ENCODE measurements at places on chromosomes 1 and 21.

DNA sequence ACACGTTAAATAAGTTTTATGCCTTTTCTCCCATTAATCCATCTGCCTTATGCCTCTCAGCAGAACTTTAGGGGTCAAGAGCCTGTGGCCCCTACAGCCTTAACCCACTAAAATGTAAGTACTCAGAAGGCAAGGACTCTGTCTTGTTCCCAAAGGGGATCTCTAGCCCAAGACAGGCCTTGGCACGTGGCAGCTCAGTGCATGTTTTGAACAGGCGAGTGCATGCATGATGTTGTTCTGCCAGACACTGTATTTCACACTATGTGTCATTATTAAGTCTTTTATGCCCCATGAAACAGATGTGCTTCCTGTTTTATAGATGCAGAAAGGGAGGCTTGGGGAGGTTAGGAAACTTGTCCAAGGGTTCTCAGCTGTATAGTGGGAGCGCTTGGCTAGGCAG, 102.8 kb downstream of the ETS2 start:
- no peak for DNase-seq

DNA sequence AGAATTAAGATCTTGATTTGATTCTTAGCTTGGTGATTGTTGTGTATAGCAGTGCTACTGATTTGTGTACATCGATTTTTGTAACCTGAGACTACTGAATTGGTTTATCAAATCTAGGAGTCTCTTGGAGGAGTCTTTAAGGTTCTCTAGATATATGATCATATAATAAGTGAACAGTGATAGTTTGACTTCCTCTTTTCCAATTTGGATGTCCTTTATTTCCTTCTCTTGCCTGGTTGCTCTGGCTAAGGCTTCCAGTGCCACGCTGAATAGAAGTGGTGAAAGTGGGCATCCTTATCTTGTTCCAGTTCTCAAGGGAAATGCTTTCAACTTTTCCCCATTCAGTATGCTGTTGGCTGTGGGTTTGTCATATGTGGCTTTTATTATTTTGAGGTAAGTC, 61.5 kb upstream of the LYST start:
- DNase-seq: no peak

DNA sequence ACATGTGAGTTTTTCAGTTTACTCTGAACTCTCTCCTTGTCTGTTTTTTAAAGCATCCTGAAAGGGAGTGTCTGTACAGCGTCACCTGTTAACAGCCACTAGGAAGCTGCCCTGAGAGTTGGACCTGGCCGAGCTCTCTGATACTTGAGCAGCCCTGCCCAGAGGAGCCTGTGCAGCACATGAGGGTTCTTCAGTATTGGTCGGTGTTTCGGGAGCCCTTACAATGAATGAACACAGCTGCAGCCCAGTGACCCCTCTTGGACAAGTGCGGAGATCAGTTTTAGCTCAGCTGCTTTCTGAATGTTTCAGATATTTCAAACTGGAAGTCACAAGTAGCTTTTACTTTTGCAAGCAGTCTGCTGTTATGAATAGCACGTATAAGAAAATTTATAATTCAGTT, 39.2 kb downstream of the ADARB1 start:
- no peak for DNase-seq

DNA sequence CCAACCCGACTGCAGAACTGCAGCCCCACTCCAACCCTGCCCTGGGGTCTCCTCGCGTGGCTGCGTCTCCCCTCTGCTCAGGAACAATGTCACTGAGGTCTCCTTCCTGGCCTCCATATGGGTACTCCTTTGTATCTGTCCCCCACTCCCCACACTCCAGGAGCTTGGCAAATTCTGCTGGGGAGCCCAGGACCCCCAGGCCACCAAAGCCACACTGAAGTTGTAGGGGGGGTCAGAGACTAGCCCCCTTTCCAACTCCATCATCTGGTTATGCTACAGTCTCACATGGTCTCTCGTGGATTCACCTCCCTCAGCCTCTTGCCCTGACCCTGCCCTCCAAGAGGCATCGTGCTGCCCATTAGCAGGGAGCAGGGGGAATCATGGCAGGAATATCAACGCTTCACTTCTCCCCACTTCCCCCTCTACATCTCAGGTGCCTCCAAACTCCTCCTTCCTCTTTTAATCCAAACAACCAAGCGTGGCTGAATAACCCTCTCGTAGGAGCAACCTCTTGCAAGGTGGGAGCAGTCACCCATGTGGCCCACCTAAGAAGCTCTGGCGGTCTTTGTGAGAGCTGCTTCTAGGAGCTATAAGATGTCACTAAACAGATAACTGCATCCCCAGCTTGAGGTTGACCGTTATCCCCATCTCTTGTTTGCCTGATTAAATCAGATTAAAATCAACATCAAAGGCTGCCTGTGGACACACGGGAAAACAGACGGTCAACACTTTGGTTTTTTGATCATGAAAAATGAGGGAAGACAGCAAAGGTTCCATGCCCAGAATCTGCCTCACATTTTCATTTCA, 86.4 kb downstream of the MIS18A start:
- DNase-seq: no peak

GRCh38 chr1:234111458-234112142, 207.1 kb downstream of the SLC35F3 start:
- no peak for DNase-seq

- DNase-seq: no peak
Observed at GRCh38 chr21:43930074-43930847, 65.2 kb downstream of the AGPAT3 start.

DNA sequence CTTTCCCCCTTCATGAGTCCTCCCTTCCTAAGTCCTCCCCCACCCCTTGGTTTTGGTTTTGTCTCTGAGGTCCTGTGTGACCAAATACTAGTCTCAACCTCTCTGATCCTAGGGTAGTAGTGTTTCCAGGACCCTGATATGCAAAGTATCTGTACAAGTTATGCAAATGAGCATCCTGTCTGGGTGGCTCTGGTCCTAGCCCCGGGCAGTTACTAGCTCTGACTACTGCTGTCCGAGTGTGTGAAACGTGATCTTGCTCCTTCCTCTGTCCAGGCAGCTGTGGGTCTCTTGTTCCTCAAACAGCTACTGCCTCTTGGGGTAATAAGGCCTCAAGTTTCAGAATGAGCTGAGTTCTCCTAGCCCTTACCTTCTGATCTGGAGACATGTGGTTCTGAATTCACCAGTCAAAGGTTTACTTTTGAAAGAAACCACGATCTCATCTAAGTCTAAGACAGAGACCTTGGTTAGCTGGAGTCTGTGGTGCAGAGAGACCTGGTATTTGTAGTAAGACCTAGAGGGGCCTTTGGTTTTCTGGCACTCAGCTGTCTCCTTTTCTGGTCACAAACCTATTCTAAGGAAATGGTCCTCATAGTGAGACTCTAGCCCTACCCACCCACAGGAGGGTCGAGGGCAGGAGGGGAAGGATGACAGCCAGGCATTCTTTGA, 31.0 kb upstream of the IL19 start:
- DNase-seq: peak; percentile 77

All from activated CD8-positive, alpha-beta memory T cell treated with anti-CD3 and anti-CD28 coated beads, Interleukin-2, amount 10 ng/mL, durations not matched to agents 7 days and 5 days (primary cell).